Frontal cortex (tissue), 4 donors: ENCODE measurements at places on chromosomes 13 and 19.
A peak's percentile ranks its signal among the peaks of the same experiment; 100 is the strongest.

DNA sequence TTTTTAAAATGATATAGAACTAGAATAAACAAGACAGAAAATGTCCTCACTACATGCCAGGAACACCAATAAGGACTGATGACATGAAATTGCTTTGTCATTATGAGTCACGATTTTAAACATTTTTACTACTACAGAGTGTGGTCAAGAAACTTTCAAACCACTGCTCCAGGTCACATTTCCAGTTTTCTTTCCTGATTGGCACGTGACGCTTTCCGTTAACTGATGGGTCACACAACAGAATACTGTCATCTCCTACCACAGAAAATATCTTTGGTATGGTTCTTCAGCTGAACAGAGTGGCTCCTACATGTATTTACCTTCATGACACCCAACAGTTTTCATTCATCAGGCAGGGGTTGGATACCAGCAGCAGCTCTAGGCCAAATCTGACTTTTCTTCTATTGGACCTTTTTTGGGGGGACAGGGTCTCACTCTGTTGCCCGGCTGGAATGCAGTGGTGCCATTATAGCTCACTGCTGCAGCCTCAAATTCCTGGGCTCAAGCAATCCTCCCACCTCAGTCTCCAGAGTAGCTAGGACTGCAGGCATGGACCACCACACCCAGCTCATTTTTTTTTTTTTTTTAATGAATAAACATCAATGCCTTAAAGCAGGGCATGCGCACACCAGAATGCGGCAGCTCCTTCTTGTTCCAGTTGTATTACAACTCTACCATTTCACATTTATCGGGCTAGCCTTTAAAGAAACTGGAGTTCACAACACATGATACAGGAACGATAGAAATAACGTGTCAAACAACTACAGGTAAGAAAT, 147.4 kb downstream of the RNF17 start:
- no peak for DNase-seq

DNA sequence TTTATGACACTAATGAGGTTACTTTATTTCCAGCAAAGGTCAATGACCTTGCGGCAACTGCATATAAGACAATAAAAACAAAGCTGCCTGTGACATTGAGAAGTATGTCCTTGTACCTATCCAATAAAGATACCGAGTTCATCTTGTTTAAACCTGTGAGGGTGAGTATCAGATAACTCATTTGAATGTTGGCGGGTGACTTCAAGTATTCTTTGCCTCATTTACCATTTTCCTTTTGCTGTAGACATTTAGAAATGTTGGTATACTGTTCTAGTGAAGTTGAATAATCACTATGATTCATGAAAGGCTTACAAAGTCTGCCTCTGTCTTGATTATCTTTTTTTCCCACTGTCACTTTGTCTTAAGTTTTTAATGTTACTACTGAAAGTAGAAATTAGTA, 65.0 kb downstream of the COG3 start:
- DNase-seq: no peak

DNA sequence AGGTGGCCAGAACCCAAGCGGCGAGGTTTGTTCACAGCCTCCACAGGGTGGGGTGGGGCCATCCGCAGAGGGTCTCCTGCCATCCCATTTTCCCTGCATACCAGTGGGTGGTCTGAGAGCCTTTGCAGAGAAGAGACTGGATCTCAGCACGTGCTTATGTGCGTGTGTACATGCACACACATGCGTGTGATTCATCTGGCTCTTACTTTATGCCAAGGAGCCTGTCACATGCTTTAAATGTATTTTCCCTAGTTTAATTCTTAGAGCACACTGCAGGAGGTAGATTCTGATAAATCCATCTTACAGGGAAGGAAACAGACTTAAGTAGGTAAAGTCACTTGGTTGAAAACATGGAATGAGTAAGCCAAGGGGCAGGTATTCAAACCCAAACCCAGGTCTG, 47.1 kb downstream of the CAPN12 start:
- DNase-seq: no peak

DNA sequence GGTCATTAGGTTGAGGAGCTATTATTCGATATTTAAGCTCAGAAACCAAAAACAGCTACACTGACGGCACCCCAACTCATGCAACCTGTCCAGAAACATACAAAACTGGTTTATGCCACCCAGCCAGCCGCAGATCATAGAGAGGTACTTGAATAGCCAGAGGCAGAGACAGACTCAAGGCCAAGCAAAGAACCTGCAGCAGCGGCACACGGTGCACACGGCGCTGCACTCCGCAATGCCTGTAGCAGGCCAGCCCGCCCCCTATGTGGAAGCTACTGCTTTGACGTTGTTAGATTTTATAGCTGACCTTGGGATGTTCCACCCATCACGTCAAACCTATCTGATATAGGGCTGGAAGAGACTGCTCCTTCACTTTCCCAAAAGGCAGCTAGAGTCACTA, 11.9 kb upstream of the DHRS12 start:
- DNase-seq: no peak

- DNase-seq: no peak
Observed at GRCh38 chr13:44352671-44353070, 21.0 kb upstream of the SERP2 start.

GRCh38 chr13:40223585-40223984, 442.9 kb downstream of the FOXO1 start:
- DNase-seq: no peak

DNA sequence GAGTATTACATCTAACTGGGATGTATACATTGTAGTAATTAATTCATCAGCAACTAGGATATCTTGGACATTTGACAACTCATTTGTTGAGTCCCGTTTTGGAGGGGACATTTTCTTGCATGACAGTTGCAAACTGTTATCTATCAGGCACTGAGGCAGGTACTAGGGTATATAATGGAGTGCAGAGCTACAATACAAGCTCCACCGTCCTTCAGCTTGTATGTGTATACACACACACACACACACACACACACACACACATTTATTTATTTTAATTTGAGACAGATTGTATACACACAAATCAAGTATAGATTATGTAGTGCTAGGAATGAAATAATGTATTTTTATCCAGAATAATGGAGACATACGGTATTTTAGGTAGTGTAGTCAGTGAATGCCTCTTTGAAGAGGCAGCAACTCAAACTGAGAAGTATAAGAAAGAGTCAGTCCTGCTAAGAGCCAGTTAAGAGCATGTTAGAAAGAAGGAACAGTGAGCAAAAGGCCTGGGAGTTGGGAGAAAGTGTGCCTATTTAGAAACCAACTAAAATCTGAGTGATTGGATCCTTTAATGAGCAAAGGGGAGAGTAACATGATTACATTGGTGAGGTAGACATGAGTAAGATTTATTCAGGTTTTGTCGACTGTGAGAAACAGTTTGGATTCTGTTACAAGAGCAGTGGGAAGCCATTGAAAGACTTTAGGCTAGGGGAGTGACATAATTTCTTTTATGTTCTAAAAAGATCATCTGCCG, 74.5 kb downstream of the NBEA start:
- no peak for DNase-seq

DNA sequence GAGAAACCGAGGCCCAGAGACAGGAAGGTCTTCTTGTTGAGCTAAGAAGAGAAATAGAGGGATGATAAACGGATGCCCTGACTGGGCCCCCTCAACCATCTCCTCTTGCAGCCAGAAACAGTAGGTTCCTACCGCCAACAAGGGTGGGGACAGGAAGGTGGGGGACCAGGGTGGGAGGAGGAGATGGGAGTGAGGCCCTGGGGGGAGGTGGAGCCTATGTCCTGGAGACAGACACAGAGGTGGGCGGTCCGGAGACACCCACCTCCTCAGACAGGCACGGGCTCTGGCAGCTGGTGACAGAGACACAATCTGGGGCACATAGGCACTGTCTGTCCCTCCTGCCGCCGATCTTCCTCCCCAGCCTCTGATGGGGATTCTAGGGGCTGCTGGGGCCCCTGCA, 16.9 kb downstream of the GADD45B start:
- no peak for DNase-seq

- DNase-seq: no peak
Observed at GRCh38 chr19:52170863-52171320, 529 bp downstream of the ZNF836 start.

- DNase-seq: no peak
Observed at GRCh38 chr13:93758575-93758974, 532.0 kb downstream of the GPC6 start.

- DNase-seq: no peak
Observed at GRCh38 chr13:95075506-95075905, 225.7 kb downstream of the ABCC4 start.

- no peak for DNase-seq
Observed at GRCh38 chr13:102694937-102695336, at the start of gene METTL21C. Gene METTL21C, minus strand, starts transcription at chr13:102695044. Its CDS starts 546 bp downstream, at chr13:102694498.

GRCh38 chr19:54489341-54489740, 13.3 kb upstream of the LAIR2 start:
- no peak for DNase-seq

DNA sequence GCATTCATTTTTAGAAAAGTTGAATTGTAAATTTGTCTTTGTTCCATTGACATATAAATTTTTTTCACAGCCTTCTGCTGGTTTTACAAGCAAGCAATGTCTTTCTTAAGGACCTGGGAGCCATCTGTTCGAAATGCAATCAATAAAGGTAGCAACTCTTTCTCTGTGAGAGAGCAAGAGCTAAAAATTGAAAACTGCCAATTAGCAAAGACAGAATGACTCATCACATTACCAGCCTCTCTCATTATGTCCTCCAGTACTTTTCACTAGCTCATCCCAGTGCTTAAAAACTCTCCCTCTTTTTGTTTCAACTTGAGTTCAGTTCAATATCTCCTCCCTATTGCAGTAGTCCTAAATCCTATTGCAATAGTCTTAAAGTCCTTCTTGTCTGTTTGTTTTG, 760.7 kb upstream of the SLITRK6 start:
- DNase-seq: no peak

DNA sequence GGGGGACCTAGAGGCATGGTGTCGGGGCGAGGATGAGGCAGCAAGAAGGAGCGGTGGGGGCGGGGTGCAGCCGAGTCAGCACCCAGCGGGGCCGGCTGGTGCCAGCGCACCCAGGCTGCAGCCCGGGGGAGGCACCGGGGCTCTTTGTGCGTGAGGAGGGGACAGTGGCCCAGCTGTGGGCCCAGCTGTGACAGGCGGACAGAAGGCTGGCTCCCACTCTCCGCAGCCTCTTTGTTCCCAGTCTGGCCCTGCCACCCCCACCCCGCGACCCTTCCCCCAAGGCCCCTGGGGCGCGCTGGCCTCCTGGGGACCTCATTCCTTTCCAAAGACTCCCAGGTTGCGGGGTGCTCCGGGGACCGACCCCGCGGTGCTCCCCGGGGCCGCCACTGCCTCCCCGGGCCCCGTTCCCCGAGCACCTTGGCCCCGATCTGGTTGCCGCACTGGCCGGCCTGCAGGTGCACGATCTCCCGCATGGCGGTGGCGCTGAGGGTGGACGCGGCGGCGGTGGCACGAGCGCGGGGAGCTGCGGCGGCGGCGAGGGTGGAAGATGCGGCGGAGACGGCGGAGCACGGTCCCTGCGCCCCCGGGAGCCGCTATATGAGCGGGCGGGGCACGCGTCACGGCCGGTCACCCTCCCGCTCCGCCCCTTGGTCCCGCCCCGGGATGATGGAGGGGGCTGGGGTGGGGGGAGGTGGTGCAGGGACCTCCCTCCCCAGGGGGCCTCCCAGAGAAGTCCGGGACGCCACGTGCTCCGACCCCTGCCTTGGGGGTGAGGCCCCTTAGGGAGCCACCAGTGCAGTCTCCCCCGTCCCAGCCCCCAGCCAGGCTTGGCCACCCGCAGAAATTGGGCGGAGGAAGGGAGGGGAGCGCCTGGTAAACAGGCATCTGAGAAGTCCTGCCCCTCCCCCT, at the start of gene TUBB4A:
Gene TUBB4A (minus strand): TSS at position 570 of the 909 bp plus-strand sequence. CDS start 97 bp downstream, at position 473.
- DNase-seq: peak; percentile 95

- DNase-seq: no peak
Observed at GRCh38 chr13:109631069-109631468, 155.3 kb downstream of the IRS2 start.

DNA sequence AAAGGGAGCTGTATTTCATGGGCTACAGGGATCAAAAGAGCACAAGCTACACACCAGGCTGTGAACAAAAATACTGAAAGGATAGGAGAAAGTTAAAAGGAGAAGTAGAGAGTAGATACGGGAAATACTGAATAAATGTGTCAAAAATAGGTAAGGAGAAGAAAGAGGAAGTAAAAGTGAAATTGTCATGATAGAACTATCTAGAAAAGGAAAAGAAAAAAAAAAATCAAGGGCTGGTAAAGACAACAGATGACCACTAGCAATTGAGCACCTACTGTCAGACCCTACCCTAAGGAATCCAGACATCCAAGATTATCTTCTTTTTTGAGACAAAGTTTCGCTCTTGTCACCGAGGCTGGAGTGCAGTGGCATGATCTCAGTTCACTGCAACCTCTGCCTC, 4.8 kb downstream of the RUBCNL start:
- DNase-seq: no peak

- no peak for DNase-seq
Observed at GRCh38 chr13:44763615-44764301, 187.6 kb upstream of the TSC22D1 start.

GRCh38 chr19:47153266-47153665, 22.6 kb downstream of the SAE1 start:
- DNase-seq: no peak

- no peak for DNase-seq
Observed at GRCh38 chr19:6602729-6603114, 11.8 kb upstream of the CD70 start.

DNA sequence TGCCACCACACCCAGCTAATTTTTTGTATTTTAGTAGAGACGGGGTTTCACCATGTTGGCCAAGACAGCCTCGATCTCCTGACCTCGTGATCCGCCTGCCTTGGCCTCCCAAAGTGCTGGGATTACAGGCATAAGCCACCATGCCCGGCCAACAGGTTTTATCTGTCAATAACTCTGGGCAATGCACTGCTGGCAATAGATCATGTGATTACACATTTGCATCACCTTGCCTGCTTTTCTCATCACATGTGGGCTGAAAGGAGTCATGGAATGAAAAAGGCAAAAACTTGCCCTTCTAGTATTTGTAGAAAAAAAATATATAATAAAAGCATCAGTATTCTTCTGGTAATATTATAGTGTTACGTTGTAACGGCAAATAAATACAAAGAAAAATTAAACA, 164.5 kb downstream of the NHLRC3 start:
- no peak for DNase-seq

GRCh38 chr13:103140001-103140671, 73.9 kb upstream of the SLC10A2 start:
- peak; percentile 17 for DNase-seq

GRCh38 chr19:43804432-43804831, 2.2 kb upstream of the LYPD5 start:
- DNase-seq: no peak

DNA sequence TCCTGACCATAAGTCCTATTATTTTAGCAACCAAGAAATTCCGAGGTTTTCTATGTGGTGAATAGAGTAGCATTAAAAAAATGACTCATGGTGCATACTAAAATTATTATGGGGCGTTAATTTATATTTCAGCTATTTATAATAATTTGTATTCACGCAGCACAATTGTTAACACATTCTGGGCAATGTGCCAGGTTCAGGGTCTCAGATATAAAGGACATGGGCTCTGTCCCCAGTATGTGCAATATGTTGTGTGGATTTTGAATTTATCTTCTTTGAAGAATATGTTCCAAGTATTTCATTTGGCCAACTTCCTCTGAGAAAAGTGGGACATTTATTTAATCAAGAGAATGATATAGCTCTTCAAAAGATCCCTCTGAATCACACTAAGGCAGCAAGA, 1434.7 kb upstream of the PRR20A start:
- DNase-seq: no peak
